ENCODE measurements at places on chromosomes 2 and 18. TPM values are rescaled to one million over a fixed set of nuclear protein-coding genes. Genes with fewer than 3 reads are reported as not detected.

ASB18 gene
- total RNA-seq = not detected

DNA sequence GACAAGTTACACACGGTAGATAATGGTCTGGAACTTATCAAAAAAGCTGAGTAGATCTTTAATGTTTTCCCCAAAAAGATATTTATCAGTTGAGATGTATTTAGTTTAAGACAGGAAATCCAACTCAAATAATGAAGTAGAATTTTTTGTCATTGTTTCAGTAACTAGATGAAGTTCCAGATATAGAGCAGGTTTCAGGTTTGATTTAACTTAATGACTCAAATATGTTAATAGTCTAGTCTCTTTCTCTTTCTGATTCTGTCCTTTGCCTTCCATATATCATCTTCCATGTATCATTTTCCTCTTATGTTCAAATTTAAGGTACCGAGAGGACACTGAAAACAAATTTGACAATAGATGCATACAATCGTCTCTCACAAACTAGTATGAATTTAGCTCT is 23.6 kb upstream of the DOCK10 start:
- no peak for DNase-seq
- H3K27ac ChIP-seq = no peak overlapping the region
- no peak overlapping the region for H3K4me3 ChIP-seq
- H3K36me3 ChIP-seq = no peaks in the 10 kb centered on the region
- H3K4me1 ChIP-seq = no peaks in the 10 kb centered on the region

CDKL4 gene
- total RNA-seq = 0.27 TPM

GRCh38 chr2:143034292-143035074 is 94.7 kb upstream of the ARHGAP15 start:
- peak; percentile 67 for DNase-seq
- no peaks in the 10 kb centered on the region for H3K36me3 ChIP-seq
- no peak overlapping the region for H3K27ac ChIP-seq
- H3K27me3 ChIP-seq = no peaks in the 10 kb centered on the region
- H3K4me1 ChIP-seq = no peaks in the 10 kb centered on the region

GRCh38 chr18:9709304-9709877 is 1.3 kb downstream of the RAB31 start:
- H3K27ac ChIP-seq = no peak overlapping the region
- DNase-seq = no peak
- H3K4me3 ChIP-seq = peak overlapping the region; percentile 77
- no peaks in the 10 kb centered on the region for H3K27me3 ChIP-seq
- peaks cover 56% of the 10 kb centered on the region for H3K4me1 ChIP-seq

- no peaks in the 10 kb centered on the region for H3K27me3 ChIP-seq
- H3K36me3 ChIP-seq = no peaks in the 10 kb centered on the region
- no peaks in the 10 kb centered on the region for H3K4me1 ChIP-seq
- no peak overlapping the region for H3K4me3 ChIP-seq
These were observed 70.6 kb downstream of the COPS8 start for GRCh38 chr2:237156031-237156856.

UGT1A10 gene
- total RNA-seq = not detected

LBX2 gene
- 10.1 TPM for total RNA-seq

DNA sequence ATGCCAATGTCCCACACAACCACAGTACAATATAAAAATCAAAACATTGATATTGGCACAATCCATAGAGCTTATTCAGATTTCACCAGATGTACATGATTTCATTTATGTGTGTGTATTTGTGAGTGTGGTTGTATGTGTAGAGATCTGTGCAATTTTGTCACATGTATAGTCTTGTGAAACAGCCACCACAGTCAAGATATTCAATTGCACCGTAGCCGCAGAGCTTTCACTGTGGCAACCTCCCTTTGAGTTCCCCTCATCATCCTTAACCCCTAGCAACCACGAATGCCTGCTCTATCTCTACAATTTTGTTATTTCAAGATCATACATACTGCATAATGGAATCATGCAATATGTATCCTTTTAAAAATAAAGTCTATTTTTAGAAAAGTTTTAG is 391.3 kb downstream of the SETBP1 start:
- H3K4me1 ChIP-seq = no peaks in the 10 kb centered on the region
- H3K27ac ChIP-seq = no peak overlapping the region
- no peak overlapping the region for H3K4me3 ChIP-seq
- no peaks in the 10 kb centered on the region for H3K27me3 ChIP-seq

- H3K4me1 ChIP-seq = no peaks in the 10 kb centered on the region
- DNase-seq = no peak
- no peak overlapping the region for H3K27ac ChIP-seq
- no peaks in the 10 kb centered on the region for H3K27me3 ChIP-seq
- H3K36me3 ChIP-seq = no peaks in the 10 kb centered on the region
- no peak overlapping the region for H3K4me3 ChIP-seq
These were observed 62.5 kb upstream of the RAPGEF4 start for GRCh38 chr2:172673056-172673683.

GRCh38 chr2:53202063-53202462 is 565.5 kb upstream of the CHAC2 start:
- peaks cover 3% of the 10 kb centered on the region for H3K4me1 ChIP-seq
- DNase-seq = peak; percentile 54
- H3K36me3 ChIP-seq = no peaks in the 10 kb centered on the region
- H3K27ac ChIP-seq = no peak overlapping the region
- H3K4me3 ChIP-seq = no peak overlapping the region
